Activated naive CD8-positive, alpha-beta T cell treated with anti-CD3 and anti-CD28 coated beads for 36 hours (primary cell): ENCODE measurements at places on chromosomes 16 and 17.
A peak's percentile ranks its signal among the peaks of the same experiment; 100 is the strongest.

DNA sequence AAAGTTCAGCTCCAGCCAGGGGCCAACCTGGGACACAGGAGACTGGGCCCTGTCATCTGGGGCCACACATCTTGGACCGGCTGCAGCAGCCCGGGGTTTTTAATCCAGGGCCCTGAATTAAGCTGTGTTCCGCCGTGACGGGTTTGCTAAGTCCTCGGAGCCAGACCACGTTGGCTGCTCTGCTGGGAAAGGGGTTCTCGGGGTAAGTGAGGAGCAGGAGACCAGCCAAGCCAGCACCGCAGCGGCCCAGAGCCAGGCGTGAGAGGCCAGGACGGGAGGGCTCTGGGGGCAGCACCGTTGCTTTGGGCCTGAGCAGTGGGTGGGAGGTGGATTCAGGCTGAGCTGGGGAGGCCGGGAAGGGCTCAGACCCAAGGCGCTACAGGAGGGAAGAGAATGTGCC, 31.3 kb upstream of the CBX4 start:
- DNase-seq, result no peak

GRCh38 chr17:36867716-36868341, 69.4 kb upstream of the LHX1 start:
- DNase-seq, result no peak

GRCh38 chr17:40498281-40499084, 2.9 kb downstream of the TNS4 start:
- DNase-seq, result no peak

DNA sequence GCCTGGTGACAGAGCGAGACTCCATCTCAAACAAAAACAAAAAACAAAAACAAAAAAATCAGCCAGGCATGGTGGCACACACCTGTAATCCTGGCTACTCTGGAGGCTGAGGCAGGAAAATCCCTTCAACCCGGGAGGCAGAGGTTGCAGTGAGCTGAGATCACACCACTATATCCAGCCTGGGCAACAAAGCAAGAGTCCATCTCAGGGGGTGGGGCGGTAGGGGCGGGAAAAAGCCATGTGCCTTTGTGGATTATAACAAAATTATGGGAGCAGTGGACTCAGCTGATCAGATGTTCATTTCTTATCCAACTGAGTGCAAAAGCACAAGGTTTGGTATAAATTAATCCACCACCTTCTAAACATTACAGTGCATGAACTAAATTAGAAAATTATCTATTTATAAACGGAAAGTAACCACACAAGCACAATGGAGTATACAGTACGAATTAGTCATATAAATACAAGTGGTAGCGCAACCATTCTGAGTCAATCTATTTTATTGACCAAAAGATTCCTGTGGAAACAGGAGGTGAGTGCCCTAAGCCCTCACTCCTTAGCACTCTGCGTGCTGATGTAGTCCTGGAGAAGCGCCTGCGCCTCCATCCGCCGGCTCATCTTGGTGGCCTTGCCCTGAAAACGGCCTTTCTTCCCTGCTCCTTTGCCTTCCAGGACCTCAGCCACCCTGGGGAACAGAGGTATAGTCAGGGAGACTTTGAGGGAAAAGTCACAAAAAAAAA, 14.0 kb downstream of the AARSD1 start:
- no peak for DNase-seq

GRCh38 chr16:15640966-15641365, 2.0 kb downstream of the MARF1 start:
- no peak for DNase-seq

- no peak for DNase-seq
Measured at GRCh38 chr17:6104956-6105648, 34.9 kb downstream of the WSCD1 start.

DNA sequence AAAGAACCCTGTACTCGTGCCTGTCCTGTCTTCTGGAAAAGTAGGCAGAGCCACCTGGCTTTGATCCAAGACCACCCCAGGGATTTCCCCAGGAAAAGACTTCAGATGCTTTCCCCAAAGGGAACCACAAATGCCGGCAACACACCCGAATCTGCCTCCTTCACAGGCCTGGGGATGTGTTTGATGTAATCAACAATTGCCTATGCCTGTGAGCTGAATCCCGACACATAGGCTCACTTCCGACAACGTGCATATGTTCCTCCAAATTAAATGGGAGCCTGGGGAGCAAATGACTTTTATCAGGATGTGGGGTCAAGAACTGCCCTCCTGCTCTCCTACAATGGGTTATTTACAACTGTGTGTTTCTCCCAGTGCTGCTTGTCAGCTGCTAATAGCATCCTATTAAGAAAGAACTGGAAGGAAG, 535.2 kb upstream of the CDH11 start:
- DNase-seq, result no peak

GRCh38 chr16:85495259-85495658, 117.9 kb upstream of the GSE1 start:
- no peak for DNase-seq

- no peak for DNase-seq
Measured at GRCh38 chr16:86319585-86320236, 190.6 kb upstream of the FOXF1 start.

DNA sequence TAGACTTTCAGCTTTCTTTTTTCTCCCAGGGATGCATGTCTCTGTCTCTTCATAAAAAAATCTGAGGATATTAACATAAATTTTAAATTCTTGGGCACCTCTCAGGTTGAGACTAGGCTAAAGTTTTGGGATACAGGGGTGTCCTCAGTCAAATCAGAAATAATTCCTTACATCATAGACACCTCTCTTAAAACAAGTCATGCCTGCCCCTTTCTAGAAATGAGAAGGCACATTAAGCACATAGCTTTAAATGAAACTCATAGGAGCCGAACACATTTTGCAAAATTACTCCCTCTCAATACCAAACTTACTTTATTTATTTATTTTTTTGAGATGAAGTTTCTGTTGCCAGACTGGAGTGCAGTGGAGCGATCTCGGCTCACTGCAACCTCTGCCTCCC, 67.3 kb upstream of the BCAR1 start:
- no peak for DNase-seq

DNA sequence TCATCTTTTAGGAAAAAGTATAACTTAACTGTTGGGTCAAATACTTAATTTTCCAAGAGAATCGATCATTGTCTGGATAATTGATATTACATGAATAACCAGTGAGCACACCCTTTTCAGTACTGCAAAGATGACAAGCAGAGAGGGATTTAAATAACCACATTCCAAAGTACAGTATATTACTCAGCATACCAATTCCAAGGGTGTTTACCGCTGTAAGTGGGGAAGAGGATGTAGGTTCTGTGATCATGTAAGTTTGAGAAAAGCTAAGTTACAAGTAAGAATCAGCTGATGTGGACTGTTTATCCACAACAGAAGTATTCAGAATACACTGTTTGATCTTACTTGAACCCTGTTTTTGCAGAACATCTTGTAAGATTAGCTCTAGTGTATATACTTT, 6.1 kb downstream of the GDE1 start:
- no peak for DNase-seq

DNA sequence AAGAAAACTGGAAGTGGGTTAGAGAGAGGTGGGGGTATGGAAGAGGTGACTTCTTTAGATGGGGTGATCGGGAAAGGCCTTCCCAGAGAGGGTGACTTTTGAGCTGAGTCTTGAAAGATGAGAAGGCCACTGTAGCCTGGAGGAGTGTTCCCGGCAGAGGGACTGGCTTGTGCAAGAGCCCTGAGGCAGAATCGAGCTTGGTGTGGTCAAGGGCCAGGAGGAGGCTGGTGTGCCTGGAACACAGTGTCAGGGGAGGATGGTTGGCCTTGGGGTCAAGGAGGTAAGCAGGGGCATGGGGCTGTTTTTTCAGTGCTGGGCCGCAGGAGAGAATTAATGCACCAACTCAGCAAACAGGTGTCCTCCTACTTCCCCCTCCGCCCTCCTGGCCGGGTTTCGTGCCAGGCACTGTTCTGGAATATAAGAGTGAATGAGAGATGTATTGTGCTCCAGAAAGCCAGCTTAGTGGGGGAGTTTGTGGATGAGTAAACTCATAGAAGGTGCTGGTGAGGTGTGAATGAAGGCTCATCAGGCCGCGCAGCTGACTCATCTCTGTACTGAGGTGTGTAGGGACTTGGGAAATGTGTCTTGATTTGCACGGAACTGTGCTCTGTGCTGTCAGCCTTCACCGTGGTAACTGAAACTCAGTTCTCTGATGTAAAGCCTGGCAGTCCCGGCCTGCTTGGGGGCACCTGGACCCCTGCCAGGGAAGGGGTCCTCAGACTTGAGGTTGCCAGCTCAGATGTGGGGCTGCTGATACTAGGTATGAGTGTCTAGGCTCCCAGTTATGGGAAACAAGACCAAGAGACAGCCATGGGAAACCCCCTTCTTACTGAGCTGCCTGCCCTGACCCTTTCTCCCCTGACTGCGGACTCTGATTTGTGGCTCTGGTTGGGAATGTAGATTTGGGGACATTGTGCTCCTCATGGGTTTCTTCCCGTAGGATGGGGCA, 15.3 kb downstream of the KSR1 start:
- peak; percentile 90 for DNase-seq

DNA sequence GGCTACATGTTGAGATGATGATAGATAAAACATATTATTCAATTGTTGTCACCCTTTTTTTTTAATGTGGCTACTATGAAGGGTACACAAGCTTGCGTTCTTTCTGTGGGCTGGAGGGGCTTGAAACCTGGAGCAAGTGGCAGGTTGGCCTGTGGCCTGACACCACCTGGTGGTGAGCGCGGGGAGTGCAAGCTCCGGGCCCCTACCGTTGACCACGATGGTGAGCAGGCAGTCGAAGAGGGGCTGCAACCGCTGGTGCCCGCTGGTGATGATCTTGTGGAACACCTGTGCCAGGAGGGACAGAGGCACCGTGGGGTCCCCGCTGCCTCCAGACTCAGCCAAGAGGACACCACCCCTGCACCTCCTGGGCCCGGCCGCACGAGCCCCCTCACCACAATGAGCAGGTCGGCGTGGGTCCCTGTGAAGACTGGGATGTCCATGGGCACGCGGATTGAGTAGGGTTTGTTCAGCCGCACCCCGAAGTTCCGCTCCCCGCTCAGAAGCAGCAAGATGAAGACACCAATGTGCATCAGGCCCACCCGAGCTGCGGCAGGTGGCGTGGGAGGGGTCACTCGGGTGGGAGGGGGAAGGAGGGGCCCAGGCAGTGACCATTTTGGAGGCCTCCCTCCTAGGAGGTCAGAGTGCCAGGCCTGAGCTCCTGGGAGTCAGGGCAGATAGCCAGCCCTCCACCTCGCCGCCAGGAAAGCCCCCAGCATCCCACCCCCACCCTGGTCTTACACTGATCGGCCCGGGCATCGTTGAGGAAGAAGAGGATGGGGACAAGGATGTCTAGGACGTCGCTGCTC, 14.4 kb downstream of the HID1 start:
- DNase-seq, result peak; percentile 78
